ENCODE measurements at places on chromosomes 13 and 19.

GRCh38 chr13:30963791-30964190 is 31.3 kb downstream of the TEX26 start:
- peak; percentile 48 for DNase-seq

DNA sequence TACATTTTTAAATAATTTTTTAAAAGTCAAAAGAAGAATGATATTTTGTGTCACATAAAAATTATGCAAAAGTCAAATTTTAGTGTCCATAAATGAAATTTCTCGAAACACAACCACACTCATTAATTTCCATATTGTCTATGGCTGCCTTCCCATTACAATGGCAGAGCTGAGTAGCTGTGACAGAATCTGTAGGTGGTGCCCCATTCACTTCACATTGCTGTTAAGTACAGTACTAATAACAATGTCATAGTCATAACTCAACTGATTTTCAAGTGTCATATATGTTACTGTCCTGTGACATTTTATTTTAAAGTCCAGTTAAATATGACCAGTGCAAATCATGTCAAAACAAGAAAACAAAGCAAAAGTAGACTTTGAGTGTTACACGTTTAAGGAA is 114.3 kb downstream of the SPRY2 start:
- no peak for DNase-seq

GRCh38 chr13:86383561-86383960 is 584.3 kb upstream of the SLITRK6 start:
- DNase-seq, result no peak

DNA sequence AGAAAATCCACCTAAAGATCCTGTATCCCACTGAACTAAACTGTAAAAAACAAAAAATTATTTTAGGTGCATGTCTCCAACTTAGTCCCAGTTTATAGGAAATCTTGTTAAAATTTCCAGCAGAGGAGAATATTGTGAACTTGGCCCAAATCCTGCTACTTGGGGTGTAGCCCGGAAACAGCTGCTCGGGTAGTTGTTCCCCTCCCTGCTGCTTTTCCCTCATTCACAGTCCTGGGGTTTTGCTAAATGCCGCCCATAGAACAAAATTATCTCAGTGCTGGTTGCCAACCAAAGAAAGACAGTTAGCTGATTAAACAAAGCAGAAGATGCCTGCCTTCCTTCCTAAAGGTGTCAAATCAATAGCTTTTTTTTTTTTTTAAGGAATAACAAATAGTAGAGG is 330.5 kb upstream of the KLF12 start:
- peak; percentile 15 for DNase-seq

- no peak for DNase-seq
These were observed 95.7 kb downstream of the SLC10A2 start for GRCh38 chr13:102970542-102970941.

DNA sequence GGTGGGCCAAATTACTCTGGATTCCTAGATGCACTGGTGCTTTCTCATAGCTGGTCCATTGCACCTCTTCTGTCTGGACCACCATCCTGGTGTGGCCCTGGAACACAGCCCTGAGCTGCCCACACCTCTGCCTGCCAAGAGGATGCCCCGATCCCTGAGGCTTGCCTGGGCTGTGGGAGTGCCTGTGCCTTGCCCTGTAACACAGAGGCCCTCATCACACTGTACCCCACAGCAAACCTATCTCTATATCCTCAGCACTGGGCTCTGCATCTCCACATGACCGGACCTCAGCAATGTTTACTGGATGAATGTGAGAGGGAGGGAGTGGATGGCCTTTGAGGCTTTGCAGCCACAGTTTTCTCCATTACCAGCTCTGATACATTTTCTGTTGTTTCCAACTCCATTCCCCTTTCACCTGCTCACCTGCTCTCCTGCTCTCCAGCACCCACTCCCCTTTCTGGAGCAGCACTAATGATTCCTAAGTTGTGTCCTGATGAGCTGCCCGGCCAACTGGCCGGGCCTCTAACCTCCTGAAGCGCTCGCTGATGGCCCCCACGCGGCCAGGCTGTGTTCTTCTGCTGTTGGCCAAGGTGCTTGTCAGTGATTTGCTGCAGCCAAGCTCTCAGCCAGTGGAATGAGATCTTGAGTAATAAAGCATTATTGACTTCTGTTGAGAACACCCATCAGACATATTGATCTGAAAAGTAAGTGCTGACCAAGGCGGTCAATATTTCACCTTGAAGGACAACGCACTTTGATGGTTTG is 232.6 kb downstream of the TEX29 start:
- no peak for DNase-seq

DNA sequence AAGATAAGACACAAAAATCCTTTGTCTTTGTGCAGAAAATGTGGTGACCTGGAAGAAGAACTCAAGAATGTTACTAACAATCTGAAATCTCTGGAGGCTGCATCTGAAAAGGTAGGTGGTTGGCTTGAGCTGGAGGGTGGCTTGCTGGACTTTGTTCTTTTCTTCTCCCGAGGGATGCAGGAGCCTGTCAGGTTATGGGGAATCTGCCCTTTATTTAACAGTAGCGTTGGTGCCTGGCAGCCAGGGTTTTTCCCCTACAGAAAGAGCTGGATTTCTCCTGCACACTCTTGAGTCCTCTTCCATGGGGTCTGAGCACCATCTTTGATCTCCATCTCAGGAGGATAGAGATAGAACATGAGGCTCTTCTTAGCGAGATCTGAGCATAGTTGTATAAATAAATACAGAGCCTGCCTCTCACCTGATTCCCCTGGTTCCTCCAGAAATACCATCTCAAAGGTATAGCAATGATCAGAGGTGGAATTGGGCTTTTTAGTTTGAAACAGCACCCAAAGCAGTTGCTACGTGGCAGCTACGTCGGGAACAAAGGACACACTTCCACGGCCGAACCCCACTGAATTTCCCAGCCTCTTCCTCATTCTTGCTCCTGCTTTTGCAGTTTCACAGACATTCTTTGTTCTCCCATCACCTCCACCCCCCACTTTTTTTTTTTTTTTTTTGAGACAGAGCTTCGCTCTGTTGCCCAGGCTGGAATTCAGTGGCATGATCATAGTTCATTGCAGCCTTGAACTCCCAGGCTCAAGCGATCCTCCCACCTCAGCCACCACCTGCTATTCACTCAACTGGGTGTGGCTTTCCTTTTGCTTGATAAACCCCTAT is 12.9 kb downstream of the TPM4 start:
- no peak for DNase-seq

- DNase-seq, result peak; percentile 91
These were observed 4.3 kb upstream of the C5AR1 start for GRCh38 chr19:47305309-47305751.

DNA sequence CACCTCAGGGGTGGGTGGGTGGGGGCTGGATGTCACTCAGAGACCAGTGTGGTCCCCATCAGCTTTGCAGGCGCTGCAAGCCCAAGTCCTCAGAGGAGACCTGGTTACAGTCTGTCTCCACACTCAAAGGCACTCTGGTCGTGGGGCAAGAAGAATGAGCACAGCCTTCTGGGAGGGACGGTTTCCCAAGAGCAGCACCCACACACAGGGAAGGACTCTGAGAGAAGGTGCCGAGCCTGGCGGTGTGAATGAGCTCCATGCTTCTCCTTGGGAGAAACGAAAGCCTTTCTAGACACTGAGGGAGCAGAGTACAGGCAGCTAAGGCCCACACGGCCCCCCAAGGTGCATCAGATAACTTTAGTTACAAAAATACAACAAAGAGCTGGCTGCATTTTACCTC is 473.6 kb downstream of the FOXO1 start:
- DNase-seq, result no peak

- DNase-seq, result no peak
These were observed 53.4 kb upstream of the RGCC start for GRCh38 chr13:41403983-41404382.

DNA sequence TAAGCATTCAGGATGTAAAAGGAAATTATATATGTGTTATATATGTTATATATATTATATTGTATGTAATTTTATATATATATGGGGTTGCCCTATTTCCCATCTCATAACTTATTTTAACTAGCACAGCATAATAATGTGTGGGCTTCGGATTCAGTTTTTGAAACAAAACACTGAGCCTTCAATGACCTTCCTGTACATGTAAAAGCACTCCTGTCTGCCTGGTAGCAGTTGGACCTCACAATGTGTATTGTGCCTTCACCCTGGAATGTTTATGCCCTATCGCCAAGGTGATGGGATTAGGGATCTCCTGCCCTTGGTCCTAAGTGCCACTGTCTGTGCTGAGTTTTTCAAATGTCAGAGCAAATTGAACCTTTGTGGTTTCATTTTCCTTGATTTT is 968.8 kb downstream of the TUBA3C start:
- no peak for DNase-seq

- no peak for DNase-seq
These were observed 2.3 kb downstream of the ADGRE3 start for GRCh38 chr19:14672188-14672872.

GRCh38 chr13:21501686-21502085 is 42.6 kb upstream of the ZDHHC20 start:
- DNase-seq, result no peak

GRCh38 chr19:19405971-19406877 is 749 bp downstream of the GATAD2A start:
- peak; percentile 24 for DNase-seq

DNA sequence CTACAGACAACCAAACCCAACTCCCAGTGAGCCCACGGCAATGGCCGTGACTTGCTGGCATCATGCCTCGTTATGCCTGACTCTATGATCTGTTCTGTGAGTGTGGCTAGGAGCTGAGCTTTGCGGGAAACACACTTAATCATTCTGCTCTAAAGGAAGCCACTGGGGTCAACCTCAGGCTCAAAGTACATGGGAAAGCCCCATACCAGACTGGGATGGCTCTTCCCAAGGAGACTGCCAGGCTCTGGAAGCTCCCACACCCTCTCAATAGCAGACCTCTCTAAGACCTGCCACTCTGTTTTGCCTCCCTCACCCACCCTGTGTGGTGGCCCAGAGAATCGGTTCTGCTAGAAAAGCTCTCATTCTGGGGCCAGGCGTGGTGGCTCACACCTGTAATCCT is 2.2 kb downstream of the PEPD start:
- DNase-seq, result no peak

DNA sequence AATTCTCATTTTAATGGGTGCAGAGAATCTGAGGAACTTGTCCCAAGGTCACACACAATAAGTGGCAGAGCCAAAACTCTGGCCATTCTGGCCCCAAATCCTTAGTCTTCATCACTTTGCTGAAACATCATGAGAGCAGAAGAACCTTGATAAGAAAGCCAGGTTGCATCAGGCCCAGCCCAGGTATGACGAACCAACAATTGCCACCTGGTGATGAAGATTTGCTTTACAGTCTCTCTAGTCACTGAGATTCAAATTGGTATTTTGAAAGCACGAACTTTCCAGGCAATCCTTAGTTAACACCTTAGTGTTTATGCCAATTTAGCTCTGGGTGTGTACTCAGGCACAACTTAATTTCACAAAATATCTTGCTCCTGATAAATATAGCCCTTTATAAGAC is 502.7 kb upstream of the HTR2A start:
- DNase-seq, result no peak

GRCh38 chr13:26050568-26051230 is 1.1 kb downstream of the SHISA2 start:
- no peak for DNase-seq

- no peak for DNase-seq
These were observed 2.2 kb upstream of the CLEC17A start for GRCh38 chr19:14580623-14581237.

GRCh38 chr19:44745341-44745831 is 3.1 kb upstream of the BCL3 start:
- peak; percentile 62 for DNase-seq

DNA sequence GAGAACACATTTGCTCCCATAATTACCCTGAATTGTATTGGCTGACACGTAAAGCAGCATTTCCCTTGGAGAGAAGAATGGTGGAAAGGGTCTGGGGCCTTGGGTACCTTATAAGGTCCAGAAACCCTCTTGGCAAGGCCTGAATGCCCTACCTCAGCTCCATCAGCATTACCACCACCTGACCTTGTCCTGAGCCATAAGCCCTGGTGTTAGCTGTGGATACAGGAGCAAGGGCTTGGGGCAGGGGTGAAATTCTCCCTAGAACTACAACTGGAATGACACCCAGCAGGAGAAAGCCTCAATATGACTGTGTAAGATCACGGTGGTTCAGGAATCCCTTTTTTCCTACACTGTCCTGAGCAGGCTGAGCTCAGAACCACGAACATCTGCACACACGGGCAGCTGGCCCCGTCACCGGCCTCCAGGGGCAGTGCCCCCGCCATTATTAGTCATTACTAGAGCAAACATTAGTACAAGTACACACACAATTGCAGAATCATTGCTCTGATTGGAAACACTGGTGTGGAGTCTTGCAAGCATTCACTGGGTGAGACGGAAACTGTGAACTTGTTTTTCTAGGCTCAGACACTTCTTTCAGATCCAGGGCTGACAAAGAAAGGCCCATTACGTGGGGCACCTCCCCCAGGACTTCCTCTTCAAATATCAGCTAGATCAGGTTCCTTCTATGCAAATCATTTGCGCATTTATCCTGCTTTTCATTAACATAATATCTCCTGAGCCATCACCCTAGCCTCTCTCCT is 26.8 kb upstream of the MTIF3 start:
- DNase-seq, result peak; percentile 55

DNA sequence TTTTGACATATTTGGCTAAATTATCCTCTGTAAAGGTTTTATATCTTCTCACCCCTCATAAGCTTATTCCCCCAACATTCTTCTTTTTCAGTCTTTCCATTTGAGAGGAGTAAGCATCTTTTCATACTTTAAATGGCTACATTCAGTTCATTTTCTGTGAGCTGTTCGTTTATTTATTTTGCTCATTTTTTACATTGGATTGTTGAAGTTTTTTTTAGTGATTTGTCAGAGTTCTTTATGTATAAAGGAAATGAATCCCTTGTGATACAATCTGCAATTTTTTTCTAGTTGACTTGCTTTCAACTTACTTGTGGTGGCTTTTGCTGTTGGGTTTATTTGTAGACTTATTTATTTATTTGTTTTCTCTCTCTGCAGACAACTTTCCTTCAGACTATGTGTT is 250.3 kb downstream of the DLEU7 start:
- no peak for DNase-seq

DNA sequence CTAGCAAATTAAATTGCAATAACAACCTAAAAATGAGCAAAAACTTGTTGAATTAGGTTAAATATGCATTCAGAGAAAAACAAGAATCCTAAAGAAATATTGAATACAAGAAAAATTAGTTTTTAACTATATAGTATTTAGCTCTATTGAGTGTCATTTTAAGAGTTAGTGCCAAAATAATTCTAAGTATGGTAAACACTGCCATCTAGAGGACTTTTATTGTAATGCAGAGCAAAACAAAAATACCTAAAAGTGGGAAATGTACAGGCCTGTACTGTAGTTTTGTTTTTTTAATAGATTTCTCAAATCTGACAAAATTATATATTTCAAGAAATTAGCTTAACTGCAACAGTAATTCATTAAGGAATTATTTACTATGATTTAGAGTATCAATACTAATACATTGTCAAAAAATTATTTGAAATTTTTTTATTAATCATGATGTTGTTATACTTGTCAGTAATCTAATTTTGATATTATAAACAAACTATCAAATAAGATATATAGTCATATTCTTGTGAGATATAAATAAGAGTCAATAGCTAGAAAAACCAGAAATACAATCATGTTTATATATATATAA is 8.2 kb upstream of the PCDH9 start:
- peak; percentile 27 for DNase-seq

- peak; percentile 63 for DNase-seq
These were observed 12.3 kb downstream of the CIB3 start for GRCh38 chr19:16160943-16161560.

GRCh38 chr13:93964146-93964512 is 515.4 kb downstream of the DCT start:
- no peak for DNase-seq
